ENCODE measurements at places on chromosomes 16 and 17. TPM values are rescaled to one million over a fixed set of nuclear protein-coding genes. Genes with fewer than 3 reads are reported as not detected.

- DNase-seq, result peak; percentile 94
These were observed 5.9 kb upstream of the CD68 start for GRCh38 chr17:7573324-7574080.

DNA sequence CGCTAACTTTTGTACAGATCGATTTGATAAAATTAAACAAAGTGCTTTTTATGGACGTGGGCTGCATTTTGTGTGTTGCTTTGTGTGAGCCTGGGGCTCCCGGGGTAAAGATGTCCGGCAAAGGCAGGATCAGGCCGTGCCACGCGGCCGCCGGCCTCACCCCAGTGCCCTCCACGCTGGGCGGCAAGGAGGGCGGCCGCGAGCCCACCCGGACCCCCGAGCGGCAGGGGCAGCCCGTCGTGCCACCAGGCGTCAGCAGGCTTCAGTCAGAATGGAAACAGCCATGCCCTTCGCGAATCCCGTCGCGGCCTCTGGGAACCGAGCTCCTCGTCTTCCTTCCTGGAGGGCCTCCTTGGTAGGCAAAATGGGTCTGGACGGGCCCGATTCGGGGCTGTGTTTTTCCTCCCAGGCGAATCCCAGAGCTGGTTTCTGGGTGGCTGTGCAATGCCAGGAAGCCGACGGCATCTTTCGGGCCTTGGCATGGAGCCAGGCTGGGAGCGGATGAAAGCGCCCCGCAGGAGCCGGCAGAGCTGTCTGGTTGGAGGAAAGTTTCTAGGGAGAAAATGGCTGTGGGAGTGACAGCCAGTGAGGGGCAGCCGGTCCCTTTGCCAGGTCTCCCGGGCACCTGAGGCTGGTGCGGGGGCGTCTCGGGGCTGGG is 5.5 kb downstream of the SOX8 start:
- DNase-seq, result no peak

DNA sequence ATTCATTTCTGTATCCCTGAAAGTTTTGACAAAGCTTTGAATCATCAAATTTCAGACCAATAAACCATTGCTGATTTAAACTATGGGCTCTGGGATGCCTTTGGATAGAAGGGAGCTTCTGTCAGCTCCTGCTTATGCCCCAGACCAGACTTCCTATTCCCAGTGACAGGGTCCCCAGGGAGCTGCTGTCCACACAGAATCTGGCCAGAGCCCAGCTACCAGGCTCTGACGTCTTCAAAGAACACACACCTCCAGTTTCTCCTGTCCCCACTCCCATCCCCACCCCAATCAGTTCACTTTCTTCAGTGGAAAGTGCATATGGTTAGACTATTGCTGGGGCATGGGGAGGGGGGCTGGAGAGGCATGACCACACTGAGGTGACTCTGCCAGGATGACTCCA is 51.6 kb upstream of the SREBF1 start:
- no peak for DNase-seq

DNA sequence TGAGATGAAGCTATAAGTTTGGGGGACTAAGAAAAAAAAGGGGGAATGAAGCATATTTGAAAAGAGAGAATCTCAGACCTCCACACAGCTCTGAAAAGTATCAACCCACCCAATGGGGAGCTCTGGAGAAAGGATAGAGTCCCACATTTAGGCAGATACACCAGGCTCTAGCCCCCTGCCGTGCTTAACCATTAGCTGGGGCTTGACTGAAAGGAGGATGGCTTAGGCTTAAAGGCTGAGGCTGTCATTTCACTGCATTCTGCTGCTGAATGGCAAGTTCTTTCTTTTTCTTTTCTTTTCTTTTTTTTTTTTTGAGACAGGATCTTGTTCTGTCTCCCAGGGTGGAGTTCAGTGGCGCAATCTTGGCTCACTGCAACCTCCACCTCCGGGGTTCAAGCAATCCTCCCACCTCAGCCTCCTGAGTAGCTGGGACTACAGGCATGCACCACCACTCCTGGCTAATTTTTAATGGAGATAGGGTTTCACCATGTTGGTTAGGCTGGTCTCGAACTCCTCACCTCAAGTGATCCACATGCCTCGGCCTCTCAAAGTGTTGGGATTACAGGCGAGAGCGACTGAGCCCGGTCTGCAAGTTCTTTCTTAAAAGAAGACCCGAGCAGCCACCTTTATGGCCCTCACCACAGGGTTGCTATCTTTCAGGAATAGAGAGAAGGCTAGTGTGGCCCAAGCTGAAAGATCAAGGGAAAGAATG is 9.0 kb upstream of the MMP2 start:
- no peak for DNase-seq

- DNase-seq, result peak; percentile 54
These were observed 14.2 kb upstream of the LASP1NB start for GRCh38 chr17:38911081-38911730.

DNA sequence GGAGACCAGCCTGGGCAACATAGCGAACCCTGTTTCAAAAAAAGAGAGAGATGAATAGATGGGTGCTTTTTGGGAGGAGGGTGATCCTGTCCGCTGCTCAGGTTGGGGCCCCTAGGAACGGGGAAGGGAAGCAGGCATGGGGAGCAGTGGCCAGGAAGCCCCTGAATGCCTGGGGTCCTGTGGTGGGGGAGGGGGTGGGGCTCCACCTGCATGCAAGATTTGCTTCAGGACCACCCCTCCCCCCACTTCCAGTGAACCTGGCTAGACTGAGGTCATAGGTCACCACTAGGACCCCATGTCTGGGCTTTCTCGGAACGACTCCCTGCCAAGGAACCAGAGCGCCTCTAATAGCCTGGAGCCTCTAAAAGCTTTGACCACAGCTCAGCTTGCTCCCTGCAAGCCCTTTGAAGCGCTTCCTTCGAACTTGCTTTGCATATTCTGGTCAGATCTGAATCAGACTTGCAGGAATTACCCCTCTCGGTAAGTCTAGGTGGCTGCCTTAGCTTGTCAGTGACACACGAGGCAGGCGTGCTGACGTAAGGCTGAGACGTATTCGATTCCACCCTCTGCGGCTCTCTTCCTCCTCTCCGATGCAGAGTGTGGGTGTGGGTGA is 3.7 kb downstream of the SOCS3 start:
- peak; percentile 70 for DNase-seq

DNA sequence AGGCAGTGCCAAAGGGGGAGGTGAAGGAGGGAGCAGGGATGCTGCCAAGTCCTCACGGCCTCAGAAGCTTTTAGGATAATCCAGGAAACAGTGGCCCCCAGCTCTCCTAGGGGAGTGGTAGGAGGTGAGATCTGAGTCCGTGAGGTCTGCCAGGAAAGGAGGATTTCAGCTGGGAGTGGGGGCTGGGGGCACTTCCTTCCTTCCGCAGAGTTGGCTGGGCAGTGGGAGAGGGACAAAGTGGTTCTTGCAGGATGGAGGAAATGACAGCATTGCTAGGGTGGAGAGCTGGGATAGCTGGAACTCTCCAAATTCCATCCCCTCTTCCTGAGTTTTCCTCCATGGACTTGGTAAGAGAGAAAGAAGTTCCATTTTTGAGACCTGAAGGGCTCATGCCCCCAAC is 4.8 kb upstream of the SP6 start:
- no peak for DNase-seq

GRCh38 chr16:10770907-10771306 is 27.3 kb downstream of the NUBP1 start:
- no peak for DNase-seq

- no peak for DNase-seq
These were observed 12.3 kb downstream of the KDM8 start for GRCh38 chr16:27215660-27216059.

DNA sequence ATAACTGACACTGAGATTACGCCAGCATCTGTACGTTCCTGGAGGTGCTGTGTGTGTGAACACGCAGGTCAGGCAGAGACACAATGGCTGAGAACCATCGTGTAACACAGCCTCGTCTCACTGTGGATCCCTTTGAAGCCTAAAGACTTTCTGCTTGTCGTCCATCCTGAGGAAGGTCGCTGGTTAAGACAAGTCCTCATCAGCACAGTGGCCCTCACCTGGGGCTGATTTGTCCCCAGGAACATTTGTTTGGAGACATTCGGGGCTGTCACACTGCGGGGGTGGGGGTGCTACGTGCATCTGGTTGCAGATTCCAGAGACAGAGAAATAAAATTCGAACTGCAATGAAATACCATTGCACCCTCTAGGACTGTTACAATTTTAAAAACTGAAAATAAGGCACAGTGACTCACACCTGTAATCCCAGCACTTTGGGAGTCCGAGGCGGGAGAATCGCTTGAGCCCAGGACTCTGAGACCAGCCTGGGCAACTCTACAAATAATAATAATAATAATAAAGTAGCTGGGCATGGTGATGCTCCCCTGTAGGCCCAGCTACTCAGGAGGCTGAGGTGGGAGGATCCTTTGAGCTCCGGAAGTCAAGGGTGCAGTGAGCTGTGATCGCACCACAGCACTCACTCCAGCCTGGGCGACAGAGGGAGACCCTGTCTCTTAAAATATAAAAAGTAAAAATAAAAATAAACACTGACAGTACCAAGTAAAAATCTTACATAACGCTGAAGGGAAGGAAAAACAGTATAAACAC is 112.0 kb upstream of the METRNL start:
- DNase-seq, result no peak

GRCh38 chr17:73365301-73365874 is 53.6 kb upstream of the CDC42EP4 start:
- no peak for DNase-seq

DNA sequence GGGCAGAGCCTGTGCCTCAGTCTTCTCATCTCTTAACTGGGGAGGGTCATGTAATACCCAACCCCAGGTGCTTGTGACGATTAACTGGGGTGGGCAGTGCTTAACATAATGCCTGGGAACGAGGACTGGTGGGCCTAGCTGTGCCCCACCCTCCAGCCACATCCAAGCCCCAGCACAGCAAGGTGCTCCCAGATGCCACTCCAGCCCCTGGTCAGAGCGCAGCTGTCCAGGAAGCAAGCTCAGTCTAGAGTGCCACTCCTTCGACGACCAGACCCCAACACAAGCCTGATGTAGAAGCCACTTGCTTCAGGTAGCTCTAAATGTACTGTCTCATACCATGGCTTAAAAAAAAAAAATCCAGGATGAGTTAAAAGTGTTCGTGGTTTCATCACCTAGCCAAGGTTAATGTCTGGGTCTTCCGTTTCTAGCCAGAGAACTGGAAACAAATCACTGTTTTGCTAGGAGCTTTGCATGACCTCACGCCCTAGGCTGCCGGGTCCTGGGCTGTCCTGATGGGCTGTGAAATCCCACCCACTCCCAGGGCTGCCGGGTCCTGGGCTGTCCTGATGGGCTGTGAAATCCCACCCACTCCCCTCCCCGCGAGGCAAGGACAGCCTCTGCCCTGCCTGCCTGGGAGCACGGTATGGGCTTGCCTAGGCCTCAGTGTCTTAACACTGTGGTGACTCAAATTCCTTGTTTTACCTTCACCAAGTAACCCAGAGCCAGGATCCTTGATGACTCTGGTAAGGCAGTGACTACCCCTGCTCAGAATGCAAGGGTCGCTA is 7.7 kb downstream of the MIEF2 start:
- DNase-seq, result no peak

DNA sequence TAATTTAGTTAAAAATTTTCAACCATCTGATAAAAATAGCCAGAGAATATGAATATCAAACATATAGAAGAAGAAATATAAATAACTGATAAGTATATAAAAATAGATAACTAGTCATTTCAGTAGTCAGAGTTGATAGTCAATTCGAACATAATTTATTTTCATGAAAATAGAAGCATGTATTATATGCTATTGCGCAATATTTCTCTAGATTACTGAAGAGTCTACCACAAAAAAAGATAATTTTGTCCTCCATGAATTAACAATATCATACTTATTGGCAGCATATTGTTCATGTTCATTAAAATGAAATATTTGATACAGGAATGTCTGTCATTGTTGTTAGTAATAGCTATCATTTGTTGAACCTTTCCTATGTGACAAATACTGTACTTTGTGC is 376.2 kb upstream of the TOM1L1 start:
- DNase-seq, result no peak

DNA sequence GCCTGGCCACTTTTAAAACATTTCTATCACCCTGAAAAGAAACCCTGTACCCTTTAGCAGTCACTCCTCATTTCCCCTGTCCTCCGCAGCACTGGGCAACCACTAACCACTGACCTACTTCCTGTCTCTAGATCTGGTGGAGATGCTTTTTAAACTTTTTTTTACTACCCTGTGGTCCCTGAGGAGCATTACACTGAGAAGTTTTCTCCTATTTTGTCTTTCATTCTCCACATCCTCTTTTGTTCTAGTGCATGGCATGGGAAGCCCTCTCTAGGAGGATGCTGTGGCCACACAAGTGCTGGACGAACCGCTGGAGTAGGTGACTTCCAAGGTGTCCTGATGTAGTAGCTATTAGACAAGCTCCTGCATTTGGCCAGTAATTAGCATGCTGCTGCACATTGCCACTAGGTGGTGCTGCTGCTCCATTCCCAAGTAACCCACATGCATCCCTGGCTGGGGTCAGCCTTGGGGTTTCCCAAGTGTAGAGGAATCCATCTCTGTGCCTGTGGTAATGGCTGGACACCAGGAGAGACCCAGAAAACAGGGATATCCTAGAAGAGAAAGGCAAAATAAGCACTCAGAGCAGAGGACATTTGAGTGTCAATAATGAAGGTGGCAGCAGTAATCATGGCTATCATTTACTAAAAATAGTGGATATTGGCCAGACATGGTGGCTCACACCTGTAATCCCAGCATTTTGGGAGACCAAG is 143.8 kb upstream of the CRHR1 start:
- peak; percentile 81 for DNase-seq

- DNase-seq, result no peak
These were observed 20.3 kb downstream of the GPT2 start for GRCh38 chr16:46904471-46904870.

GRCh38 chr16:85075236-85075924 is 36.9 kb downstream of the CIBAR2 start:
- DNase-seq, result no peak

DNA sequence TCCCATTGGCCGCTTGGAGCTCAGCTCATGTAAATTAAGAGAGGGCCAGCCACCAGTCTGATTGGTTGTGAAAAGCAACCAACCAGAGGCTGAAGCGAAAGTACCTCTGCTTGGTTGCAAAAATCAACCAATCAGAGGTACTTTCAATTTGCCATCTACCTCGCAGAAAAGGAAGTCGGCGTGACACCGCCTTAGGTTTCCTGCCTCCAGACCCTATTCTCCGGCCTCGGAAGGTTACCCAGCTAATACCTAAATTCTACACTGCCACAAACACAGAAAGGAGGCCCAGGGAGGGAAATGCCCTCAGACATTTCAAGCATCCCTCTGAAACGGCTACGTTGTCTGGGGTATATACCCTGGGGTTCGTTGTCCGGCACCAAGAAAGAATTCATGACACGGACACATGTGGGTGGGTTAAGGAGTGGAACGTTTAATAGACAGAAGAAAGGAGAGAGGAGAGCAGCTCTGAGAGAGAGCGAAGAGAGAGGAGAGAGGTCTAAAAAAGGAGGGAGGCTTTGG is 481.3 kb downstream of the TMEM114 start:
- no peak for DNase-seq

DNA sequence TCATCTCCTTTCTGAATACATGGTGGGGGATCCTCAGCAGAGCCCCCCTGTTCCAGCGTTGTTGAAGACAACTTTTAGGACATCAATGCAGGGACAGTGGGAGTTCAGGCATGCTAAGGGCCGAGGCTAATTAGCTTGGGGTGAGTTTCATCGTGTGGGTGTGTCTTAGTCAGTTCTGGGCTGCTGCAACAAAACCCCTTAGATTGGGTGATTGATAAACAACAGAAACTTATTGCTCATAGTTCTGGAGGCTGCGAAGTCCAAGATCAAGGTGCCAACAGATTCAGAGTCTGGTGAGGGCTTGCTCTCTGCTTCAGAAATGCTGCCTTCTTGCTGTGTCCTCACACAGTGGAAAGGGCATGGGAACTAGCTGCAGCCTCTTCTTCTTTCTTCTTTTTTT is 214.0 kb downstream of the NTN1 start:
- no peak for DNase-seq

Gene TRPV3
- total RNA-seq, result 13.0 TPM

Gene TAOK1
- 101 TPM for total RNA-seq

Gene KCNJ18
- total RNA-seq, result not detected

Gene TMC6
- total RNA-seq, result 95.0 TPM

Gene OSGIN1
- 11.5 TPM for total RNA-seq

Gene EXOC3L1
- 1.3 TPM for total RNA-seq
